ENCODE measurements at places on chromosomes 5 and 9.
A peak's percentile ranks its signal among the peaks of the same experiment; 100 is the strongest.

DNA sequence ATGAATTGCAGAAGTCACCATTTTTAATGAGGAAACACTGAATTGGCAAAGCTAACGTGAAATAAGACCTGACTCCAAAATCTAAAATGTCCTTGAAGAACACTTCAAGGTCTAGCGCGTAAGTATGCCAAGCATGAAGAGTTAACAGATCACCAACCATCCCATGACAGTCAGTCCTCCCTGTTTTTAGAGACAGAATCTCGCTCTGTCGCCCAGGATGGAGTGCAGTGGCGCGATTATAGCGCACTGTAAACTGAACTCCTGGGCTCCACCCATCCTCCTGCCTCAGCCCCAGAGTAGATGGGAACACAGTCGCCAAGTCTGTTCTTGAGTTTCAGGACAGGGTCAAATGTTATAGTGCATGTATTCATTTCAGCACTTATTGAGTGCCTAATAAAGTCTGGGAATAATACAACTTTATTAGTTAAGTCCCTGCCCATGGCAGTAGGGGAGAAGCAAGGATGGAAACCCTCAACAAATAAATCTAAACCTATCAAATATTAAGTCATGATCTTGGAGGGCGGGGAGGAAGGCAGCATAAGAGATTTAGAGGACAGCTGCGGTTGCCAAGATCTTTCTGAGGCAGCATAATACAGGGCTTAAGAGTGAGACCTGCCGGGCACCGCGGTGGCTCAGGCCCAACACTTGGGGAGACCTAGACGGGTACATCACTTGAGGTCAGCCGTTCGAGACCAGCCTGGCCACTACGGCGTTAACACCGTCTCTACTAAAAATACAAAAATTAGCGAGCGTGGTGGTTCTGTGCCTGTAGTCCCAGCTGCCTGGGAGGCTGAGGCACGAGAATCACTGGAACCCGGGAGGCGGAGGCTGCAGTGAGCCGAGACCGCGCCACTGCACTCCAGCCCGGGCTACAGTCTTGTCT is 1.1 kb downstream of the ATPSCKMT start:
- DNase-seq: no peak

GRCh38 chr5:142669477-142669876 is 16.4 kb downstream of the FGF1 start:
- DNase-seq: no peak

DNA sequence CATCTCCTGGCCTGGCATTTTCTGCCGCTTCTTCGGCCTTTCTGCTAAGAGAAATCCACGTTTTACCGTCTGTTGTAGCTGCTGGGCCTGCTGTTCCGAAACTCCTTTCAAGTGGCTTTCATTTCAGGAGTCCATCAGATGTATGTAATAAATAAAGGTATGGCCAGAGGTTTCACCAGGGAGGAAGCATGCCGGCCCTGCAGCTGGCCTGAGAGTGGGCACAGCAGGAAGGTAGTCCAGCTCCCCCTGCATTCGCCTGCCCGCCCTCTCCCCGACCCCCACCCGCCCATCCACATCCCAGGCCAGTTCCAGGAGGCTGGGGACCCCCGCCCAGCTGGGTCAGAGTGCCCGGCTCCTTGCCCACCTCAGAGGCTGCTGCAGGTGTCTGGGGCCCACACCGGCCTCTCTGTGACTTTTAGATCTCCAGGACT is 46.4 kb upstream of the EXOC3 start:
- DNase-seq: no peak

DNA sequence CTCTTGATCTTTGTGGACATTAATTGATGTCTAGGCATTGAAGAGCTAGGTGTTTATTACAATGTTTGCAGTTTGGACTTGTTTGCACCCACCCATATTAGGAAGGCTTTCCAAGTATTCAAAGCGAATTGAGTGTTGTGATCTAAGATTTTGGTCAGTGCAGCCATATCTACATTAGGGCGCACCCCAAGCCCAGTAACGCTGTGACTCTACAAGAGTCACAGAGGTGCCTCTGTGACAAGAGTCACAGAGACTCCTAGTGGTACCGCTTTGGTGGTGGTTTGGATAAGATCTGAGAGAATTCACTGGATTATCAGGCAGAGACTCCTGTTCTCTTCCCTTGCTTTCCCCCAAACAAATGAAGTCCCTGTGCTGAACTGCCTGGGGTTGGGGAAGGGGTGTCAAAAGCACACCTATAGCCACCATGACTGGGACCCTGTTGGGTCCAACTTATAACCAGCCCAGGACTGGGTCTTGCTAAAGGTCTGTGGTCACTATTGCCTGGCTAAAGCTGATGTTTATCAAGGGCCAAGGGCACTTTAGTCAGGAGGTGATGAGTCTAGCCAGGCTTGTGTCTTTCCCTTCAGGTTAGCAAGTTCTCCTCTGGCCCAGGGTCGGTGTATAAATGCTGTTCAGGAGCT is 114.1 kb upstream of the RIOK2 start:
- peak; percentile 35 for DNase-seq

GRCh38 chr5:57175551-57176309 is 1.9 kb downstream of the GPBP1 start:
- DNase-seq: no peak

DNA sequence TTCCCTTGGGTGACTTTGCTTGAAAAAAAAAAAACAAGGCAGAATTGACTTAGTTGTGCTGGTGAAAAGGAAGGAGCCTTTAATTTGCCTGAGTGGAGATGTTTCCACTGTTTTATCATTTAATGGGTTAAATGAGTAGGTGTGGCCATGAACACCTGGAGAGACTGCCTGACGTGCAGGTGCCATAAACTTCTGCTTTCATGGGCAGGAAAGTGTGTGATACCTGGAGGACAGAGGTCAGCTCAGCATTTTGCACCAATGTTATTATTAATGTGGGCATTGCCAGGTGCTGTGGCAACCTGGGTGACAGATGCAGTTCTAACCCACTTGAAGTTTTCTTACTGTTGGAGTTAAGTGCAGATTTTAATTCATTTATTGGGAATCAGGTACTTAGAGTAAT is 145.4 kb downstream of the CD180 start:
- no peak for DNase-seq

GRCh38 chr5:14821100-14821845 is 50.3 kb downstream of the ANKH start:
- DNase-seq: no peak

GRCh38 chr9:115733318-115734110 is 420.1 kb upstream of the PAPPA start:
- peak; percentile 34 for DNase-seq

- no peak for DNase-seq
Measured at GRCh38 chr5:179325296-179326031, 19.8 kb downstream of the ADAMTS2 start.

DNA sequence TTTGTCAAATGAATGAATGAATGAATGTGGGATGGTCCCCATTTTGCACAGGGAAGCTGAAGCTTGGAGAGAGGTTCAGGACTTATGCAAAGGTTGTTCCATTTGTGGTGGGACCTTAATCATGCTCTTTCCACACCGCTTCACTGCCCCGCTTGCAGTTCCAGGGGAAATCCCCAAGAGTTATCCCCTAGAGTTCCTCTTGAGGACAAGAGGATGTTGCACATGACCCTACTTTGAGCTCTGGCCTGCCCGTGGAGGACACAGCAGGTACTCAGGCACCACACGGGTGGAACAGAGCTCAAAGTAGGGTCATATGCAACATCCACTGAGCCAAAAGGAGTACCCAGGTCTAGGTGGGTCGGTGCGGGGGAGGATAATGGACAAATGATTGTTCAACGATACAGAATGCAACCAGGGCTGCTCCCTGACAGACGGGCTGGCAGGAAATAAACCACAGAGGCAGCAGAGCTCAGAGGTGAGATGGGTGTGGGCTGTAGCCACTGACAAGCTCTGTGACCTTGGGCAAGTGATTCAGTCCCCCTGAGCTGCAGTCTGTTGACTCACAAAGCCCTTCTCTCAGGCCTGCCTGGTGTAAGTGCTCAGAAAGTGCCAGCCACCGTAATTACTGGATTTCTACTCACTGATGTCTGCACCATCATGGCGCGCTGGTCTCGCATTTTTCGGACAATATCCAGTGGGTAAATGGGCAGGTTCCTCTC is 60.3 kb upstream of the EPB41L4B start:
- no peak for DNase-seq

DNA sequence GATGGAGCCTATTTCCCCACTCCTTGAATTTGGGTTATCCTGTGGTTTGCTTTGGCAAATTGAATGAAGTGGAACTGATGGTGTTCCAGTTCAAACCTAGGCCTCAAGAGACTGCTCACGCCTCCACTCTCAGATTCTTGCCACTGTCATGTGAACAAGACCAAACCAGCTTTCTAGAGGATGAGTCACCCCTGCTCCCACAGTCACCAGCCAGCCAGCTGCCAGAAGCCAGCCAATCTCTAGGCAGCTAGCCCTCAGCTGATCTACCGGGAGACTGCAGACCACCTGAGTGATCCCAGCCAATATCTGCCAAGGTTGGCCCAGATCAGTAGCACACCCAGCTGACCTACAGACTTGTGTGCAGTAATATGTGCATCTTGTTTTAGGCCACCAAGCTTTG is 300.6 kb downstream of the TMEM38B start:
- peak; percentile 3 for DNase-seq

- no peak for DNase-seq
Measured at GRCh38 chr5:173161148-173161547, 16.8 kb downstream of the BNIP1 start.

DNA sequence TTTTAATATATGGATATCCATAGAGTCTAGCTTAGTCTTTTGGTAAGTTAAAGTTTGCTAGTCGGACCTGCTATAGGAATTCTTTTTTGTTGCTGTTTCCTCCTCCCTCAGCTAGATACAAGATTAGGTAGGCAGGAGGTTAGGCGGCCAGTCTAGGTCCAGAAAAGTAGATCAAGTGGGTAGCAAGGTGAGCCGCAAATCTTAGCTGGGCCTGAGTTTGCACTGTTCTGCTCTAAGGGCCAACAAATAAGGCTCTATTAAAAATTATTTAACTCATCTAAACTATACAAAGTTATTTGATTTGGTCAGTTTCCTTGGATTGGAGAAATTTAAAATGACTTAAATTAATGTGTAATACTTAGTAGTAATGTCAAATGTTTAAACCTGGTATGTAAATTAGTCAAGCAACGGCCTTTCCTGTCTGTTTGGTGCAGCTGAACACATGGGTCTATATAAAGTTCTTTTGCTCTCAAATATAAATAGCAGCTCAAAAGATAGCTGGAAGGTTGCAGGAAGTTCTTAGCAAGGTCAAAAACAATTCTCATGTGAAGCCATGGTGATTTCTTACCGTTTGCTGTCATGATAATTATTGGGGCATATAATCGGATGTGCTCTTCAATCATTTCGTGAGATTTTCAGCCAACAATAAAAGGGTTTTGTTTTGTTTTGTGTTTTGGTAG is 72.0 kb downstream of the PRKACG start:
- DNase-seq: no peak

- no peak for DNase-seq
Measured at GRCh38 chr5:75275147-75275546, 38.5 kb upstream of the ANKRD31 start.

- DNase-seq: no peak
Measured at GRCh38 chr5:133932441-133933168, 35.8 kb downstream of the C5orf15 start.

GRCh38 chr9:88587182-88587581 is 52.2 kb downstream of the NXNL2 start:
- peak; percentile 22 for DNase-seq

DNA sequence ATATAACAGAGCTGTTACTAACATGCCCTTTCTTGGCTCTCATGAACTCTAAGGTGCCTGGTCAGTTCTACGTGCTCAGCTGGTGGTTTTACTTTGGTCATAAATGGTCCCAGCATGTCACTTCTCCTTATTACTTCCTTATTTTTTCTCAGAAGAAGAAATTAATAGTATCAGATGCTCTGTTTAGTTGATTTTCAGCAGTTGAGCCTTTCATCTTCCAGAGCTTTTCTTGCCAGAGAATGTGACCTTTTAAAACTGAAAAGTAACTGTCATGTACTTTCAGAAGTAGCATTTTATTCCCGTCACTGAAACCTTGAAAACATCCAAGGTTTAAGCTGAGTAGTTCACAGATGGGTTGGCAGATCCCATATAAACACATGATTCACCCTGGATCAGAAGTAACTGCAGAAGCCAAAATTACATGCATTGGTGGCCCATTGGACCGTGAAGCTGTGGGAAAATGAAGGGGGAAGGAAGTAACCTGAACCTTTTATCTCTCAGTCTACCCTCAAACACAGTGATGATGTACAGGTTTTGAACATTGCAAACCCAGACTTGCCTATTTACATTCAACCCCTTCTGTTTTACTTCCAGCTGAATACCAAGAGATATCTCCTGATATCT is 50.5 kb downstream of the HACD4 start:
- DNase-seq: peak; percentile 86

DNA sequence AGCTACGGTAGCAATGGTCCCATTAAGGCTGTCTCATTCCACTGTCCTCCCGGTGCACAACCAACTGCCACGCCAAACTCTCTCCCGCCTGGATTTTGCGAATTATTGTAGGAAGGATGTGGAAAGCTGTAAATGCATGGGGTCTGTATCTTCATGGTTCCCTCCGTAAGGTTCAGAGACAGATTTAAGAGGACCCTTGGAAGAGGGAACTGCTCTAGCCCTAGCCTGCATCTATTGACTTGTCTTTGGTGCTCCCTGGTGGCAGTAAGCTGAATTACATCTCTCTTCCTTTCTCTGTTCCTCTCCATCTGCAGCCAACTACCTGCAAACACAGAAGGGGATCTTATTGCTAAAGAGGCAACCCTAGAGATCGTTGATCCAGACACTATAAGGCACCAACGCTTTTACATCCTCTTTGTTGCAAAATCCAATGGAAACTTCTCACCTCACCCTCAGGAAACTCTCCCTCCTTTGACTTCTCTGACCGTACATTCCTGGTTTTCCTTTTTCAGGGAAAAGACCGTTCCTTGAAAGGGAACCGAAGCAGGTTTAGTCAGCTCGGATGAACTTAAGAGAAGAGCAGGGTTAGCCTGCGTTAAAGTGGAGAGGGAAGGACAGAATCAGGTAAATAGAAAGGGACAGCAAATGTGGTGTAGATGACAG is 11.9 kb downstream of the CAPSL start:
- DNase-seq: peak; percentile 38

Measured in AG10803 (cell line).